Activated naive CD4-positive, alpha-beta T cell treated with anti-CD3 and anti-CD28 coated beads for 36 hours (primary cell): ENCODE measurements at places on chromosomes 12 and 14.
A peak's percentile ranks its signal among the peaks of the same experiment; 100 is the strongest.

GRCh38 chr12:9328065-9328464 lies 119.9 kb upstream of the PZP start:
- DNase-seq, result no peak

GRCh38 chr12:101173197-101173749 lies 36.8 kb downstream of the SLC5A8 start:
- DNase-seq, result no peak

DNA sequence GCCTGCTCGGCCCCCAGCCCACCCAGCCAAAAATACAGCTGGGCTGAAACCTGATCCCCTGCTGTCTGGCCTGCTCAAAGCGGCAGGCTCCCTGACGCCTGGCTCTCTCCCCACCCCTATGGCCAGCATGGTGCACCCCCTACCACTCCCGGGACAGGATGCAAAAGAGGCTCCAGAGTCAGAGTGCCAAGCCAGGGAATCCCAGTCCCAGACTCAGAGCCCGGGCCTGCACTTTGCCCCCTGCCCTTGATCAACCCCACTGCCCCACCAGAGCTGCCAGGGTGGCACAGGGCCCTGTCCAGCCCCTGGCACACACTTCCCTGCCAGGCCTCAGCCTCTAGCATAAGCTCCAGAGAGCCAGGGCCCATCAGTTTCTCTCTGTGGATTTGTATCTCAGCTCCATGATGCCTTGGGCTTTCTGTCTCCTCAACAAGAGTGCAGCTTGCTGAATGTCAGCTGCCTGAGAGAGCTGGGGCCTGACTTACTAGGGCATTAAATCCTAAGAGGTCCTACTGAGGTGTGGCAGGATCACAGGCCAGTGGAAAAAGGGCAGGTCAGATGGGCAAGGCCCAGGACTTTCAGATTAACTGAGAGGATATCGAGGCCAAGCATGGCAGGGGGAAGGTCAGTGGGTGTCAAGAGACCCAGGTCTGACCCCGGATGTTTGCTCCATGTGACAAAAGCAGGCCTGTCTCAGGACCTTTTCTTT lies 13.9 kb downstream of the ACVRL1 start:
- no peak for DNase-seq

DNA sequence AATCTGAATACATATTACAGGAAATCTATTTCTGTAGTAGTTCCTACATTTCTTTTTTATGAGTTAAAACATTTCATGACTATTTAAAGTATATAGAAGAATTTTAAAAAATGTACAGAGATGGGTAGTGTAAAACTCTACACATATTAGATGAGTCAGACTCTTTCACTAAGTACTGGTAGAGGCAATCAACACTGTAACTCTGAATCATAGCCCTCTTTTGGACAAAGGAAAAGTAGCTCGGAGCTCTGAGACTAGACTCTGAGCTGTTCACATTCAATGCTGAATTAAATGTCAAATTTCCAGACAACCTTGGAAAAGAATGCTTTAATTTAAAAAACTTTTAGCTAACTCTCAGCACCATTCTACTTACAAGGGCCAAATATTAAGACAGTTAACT lies 3.4 kb downstream of the PTCSC3 start:
- DNase-seq, result no peak

- DNase-seq, result no peak
Observed at GRCh38 chr12:110697236-110697635, 8.3 kb upstream of the HVCN1 start.

DNA sequence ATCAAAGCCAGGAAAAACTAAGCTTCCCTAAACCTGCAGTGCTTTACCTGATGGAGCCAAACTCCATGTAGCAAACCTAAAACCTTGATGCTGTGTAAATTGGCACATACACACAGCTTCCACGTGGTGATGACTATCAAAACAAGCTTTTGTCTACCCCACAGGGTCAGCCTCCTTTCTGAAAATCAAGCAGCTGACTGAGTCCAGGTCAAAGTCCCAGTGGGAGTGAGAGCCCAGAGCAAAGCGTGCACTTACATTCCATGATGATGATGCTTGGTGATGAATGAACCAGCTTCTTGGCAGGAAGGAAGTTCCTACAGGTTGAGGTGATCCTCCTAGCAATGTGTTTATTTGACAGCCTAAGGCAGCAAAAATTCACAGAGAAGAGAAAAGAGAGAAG lies 630.0 kb upstream of the TBX3 start:
- no peak for DNase-seq

GRCh38 chr12:121794534-121795033 lies 1.1 kb upstream of the RHOF start:
- DNase-seq, result no peak

GRCh38 chr12:21672146-21672545 lies 14.5 kb upstream of the LDHB start:
- DNase-seq, result no peak

DNA sequence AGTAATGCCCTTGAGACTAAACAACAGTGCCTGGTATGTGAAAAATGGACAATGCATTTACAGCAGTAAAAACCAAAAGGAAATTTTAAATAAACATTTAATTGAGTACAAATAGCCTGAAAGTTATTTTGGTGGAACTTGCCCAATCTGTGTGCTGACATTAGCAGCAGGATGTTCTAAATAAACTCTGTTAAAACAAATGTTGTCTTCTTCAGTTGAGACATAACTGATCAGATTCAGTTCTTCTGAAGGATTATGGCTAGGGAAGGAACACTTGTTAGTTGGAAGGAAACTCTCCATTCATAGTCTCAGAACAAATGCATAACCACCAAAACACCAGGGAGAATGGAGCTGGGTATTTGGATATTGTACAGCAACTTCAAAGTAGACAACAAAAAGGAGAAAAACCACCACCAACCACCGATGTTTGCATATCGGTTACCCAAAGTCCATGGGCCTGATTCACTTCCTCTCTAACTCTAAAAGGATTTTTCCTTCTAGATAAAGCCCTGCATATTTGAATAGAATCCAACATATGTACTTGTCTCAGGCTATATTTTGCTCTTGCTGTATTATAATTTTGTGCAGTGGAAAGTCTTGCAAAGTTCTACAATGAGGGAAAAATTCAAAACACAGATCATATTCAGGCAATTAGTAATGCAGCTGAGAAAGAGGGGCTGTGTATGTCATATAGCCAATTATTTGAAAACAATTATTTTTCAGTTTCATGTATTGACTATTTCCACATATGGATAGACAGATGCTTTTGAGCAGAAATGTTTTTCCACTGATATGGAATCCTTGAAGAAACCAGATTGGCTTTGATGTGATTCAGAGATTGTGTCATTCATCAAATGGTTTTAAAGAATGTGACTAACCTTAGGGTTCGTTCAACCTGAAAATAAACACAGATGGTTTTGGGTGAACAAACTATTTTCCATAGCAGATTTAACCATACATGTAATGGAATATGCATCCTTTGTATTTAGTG lies 152.2 kb upstream of the BMP4 start:
- DNase-seq, result no peak

DNA sequence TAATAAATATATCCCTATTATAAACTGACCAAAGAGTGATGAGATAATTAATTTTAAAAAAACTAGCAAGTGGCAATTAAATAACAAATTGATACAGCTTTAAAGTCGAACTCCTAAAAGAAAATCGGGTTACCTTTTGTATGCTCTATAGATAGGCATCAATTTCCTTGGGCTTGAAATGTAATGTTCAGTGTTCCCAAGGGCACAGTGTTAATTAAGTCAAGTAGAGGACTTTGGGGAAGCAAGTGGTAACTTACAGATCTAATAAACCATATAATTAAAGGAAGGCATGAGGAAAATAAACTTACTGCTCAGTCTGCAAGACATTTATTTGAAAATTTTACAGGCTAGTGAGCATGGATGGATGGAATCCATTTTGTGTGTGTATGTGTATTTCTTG lies 220.9 kb downstream of the FSCB start:
- no peak for DNase-seq

DNA sequence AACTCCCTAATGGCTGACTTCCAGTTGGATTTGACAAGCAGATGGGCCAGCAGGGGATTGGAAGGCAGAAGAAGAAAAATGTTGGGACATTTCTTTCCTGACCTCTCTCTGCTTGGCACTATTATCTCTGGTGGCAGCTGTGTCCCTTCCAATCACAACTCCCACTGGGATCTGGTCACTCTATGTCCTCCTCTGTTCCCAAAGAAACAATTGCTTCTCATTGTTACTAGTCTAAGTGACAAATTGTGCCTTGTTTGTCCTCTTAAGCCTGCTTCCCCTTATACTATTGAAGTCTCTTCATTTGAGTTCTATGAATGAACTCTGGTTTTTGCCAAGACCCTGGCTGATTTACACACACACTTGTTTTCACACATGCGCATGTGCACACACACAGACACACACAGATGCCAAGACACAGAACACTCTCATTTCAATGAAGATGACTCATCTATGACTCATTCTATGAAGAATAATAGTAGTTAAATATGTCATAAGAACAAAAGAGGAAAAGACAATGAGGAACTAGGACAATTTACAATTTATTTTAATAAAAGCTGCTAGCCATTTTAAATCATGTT lies 83.0 kb upstream of the FAR2 start:
- peak; percentile 47 for DNase-seq

DNA sequence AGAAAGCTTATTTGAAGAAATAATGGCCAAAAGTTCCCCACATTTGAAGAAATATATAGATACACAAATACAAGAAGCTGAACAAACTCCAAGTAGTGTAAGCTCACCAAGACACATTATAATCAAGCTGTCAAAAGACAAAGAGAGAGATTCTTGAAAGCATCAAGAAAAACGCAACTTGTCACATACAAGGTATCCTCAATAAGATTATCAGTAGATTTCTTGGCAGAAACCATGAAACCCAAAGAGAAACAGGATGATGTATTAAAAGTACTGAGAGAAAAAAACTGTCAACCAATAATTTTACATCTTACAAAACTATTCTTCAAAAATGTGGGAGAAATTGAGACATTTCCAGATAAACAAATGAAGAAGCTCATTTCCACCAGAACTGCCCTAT lies 250.6 kb upstream of the ARID2 start:
- no peak for DNase-seq

DNA sequence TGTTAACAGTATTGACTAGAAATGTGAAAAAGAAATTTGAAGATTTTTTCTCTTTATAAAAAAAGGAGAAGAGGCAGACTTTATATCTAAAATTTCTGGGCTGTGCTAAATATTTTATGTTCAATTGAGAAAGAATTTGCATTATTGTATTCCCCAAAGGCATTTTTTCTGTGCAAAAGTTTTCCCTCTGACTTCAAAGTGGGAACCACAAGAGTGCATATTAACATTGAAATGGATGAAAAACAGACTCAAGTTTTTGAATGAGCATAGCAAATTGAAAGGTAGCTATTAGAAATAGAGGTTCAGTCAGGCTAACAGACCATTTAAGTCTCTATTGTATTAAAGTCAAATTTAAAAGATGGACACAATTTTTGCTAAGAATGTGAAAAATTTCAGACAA lies 95.2 kb downstream of the RASSF9 start:
- no peak for DNase-seq

DNA sequence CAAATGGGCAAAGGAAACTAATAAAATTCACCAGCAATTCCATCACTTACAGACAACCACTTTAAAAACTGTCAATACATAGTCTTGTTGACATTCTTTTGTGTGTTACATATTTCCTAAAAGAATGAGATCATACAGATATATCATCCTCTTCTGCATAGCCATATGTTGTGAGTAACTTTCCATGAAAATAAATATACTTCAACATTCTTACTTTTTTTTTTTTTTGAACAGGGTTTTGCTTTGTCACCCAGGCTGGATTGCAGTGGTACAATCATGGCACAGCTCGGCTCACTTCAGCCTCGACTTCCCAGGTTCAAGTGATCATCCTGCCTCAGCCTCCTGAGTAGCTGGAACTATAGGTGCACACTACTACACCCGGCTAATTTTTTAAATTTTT lies 20.9 kb downstream of the ZC2HC1C start:
- DNase-seq, result no peak

GRCh38 chr14:95522116-95522515 lies 5.7 kb upstream of the SYNE3 start:
- no peak for DNase-seq
